ENCODE measurements at places on chromosomes 3 and 15. TPM values are rescaled to one million over a fixed set of nuclear protein-coding genes. Genes with fewer than 3 reads are reported as not detected.

- no peak for DNase-seq
These were observed 537 bp upstream of the SCAP start for GRCh38 chr3:47476330-47476626.

GRCh38 chr3:113698956-113699355 is 2.5 kb upstream of the USF3 start:
- DNase-seq, result no peak

DNA sequence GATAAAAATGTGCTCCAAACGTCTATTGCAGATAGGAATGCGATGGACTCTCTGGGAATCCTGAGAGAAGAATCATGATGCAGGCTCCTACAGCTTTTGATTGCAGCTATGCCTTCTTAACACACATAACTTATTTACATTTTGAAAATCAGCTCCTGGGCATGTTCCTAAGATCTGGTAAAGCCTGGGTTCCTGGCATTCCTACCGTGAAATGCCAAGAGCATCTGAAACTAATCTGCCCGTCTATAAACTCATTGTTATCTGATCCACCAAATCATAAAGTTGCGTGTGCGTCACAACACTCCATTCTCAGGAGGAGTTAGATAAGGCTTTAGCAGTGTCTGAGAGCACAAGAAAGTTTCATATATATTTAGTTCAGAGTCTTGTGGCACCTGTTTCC is 79.0 kb upstream of the VGLL3 start:
- no peak for DNase-seq

- no peak for DNase-seq
These were observed 43.4 kb downstream of the ESYT3 start for GRCh38 chr3:138477801-138478200.

DNA sequence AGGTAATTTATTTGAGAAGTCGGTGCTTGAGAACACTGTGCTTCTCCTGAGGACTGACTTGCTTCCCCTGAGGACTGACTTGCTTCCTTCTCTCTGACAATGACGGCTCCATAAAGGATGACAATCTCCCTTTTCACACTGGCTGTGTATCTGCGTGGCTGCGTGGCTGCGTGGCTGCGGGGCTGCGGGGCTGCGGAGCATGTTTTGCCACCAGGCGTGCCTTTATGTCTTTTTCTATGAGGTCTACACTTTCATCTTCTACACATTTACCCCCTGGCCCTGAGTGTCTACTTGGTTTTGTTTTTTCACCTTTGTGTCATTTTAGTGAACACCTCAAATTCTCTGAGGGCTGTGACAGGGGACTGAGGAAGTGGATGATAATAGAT is 89.9 kb downstream of the XXYLT1 start:
- no peak for DNase-seq

GRCh38 chr3:197820550-197821335 is 29.7 kb downstream of the LRCH3 start:
- DNase-seq, result no peak

GRCh38 chr3:189631409-189631808 is 220 bp downstream of the TP63 start:
- DNase-seq, result no peak

GRCh38 chr3:98213276-98213675 is 46.8 kb downstream of the OR5H15 start:
- DNase-seq, result no peak

GRCh38 chr3:14478956-14479550 is 61.1 kb downstream of the GRIP2 start:
- DNase-seq, result no peak

- DNase-seq, result no peak
These were observed 873 bp downstream of the C3orf70 start for GRCh38 chr3:185151964-185152409.

DNA sequence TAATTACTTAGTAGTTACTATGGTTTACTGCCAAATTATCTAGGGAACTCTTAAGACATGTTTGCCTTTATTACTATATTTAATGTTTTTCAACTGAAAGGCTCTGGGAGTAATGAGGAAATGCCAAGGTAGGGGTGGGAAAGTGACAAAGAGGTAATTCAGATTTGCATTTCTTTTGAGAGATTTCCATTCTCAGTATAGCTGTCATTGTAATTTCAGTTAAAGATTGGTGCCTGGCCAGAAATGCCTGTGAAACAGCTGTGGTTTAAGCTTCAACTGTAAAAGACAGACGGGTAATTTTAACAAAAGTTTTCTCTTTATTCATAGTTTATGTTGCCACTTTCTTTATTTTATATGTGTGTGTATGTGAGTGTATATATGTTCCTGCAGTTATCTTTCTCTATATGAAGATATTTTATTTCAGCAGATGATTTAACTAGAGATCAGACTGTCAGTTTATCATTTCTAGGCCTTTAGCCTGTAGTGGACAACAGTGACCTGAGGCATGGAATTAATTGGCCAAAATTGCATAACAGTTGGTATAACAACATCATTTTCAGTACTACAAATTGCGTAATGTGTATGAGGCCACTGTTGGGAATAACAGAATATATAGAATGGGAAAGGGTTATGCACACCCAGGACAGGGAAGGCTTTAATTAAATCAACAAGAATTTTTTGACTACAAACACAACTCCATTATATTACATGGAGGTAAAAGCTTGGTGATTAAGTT is 119.0 kb downstream of the BBX start:
- no peak for DNase-seq

GRCh38 chr3:170768334-170768801 is 101.6 kb downstream of the RPL22L1 start:
- no peak for DNase-seq

GRCh38 chr3:119356646-119357045 is 62.5 kb downstream of the ARHGAP31 start:
- no peak for DNase-seq

DNA sequence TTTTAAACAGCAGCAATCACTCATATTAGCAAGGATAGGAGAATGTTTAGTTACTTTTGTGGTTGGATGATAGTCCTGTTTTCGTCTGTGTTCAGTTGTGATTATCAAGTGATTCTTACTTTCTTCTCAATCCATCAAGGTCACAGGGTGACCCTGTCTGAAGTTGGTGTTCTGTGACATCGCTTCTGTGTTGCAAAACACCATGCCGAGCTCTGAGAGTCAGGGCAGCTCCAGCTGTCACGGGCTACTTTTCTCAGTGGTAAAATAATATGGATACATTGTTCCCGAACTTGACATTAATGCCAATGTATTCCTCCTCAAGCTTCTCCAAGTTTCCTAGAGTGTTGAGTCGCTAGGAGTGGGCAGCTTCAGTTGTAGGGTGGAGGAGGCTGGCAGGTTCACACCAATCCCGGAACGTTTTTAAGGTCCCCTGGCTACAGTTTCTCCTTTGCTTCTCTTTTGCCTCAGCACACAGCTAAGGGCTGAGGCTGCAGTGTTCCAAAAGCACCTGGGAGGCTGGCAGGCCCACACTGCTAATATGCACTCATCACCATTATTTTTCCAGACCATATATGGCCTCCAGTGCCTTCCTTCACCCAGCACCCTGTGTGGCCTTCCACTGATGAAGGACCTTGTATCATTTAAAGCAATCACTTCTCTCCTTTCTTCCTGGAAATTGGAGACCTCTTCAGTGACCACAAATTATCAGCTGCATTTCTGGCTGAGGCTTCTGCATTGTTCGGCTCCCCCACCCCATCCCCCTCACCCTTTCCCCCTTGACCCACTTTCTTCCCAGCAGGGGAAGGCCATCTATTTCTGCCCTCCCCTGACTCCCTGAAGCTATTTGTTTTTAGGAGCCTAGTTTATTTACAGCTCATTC is 25.8 kb downstream of the COLQ start:
- no peak for DNase-seq

GRCh38 chr3:72452745-72453144 is 395.5 kb downstream of the SHQ1 start:
- no peak for DNase-seq

- no peak for DNase-seq
These were observed 12.5 kb downstream of the ARPP21 start for GRCh38 chr3:35651851-35652250.

GRCh38 chr15:39079296-39079847 is 501.5 kb upstream of the THBS1 start:
- no peak for DNase-seq

DNA sequence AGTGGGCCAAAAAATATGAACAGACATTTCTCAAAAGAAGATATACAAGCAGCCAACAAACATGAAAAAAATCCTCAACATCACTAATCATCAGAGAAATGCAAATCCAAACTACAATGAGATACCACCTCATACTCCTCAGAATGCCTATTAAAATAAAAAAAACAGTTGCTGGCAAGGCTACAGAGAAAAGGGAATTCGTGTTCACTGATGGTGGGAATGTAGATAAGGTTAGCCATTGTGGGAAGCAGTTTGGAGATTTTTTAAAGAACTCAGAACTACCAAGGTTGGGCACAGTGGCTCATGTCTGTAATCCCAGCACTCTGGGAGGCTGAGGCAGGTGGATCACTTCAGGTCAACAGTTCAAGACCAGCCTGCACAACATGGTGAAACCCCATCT is 27.8 kb upstream of the C15orf40 start:
- no peak for DNase-seq

DNA sequence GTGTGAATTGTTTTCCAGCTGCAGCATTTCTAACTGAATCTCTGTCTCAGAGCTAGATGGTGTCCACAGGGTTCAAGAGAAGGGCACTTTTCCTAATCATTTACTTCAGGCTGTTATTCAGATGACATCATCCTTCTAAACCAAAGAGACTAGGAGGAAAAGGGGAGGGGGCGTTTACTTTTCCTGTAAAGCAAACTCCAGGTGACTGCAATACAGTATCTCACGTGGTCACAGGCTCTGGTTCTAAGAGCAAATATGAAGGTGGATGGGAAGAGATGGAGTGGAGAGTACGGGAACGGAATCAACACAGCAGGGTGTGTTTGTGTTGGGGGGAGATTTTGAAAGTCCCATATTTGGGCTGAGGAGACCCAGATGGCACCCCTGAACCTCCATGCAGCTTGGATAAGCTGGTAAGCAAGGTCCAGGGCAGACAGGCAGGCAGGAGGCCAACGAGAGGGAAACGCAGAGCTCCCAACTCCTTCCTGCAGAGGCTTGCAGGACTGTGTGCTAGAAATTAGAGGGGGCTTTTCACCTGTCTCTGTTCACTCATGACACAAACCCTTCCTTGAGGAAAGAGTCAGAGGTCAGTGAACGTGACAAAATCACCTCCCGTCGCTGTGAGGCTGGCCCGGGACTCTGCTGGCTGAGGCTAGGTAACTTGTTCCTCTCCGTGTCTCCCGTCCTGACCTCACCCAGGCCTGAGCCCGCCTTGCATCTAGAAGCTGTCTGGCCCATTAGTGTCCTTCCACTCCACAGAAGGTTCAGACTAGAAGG is 151.2 kb downstream of the OPA1 start:
- DNase-seq, result no peak

GRCh38 chr3:33173103-33173502 is 45.5 kb downstream of the SUSD5 start:
- DNase-seq, result no peak

GRCh38 chr15:47390208-47390765 is 327.0 kb upstream of the SEMA6D start:
- no peak for DNase-seq

DNA sequence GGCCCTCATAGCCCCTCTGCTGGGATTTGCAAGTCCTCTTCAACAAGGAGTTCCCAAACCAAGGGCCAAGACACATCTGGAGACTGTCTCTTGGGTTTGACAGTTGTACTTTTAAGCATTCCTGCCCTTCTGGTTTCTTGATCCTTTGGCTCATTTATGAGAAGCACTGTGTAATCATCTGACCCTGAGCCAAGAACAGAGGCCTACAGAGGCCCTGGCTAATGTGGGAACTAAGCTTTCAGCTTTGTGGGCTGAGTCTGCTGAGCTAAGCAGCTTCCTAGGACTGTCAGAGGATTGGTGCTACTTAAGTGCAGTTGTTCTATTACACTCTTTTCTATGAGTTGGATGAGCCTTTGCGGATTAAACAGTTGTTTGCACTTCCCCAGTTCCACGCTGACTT is 178.3 kb downstream of the KBTBD8 start:
- DNase-seq, result no peak

DNA sequence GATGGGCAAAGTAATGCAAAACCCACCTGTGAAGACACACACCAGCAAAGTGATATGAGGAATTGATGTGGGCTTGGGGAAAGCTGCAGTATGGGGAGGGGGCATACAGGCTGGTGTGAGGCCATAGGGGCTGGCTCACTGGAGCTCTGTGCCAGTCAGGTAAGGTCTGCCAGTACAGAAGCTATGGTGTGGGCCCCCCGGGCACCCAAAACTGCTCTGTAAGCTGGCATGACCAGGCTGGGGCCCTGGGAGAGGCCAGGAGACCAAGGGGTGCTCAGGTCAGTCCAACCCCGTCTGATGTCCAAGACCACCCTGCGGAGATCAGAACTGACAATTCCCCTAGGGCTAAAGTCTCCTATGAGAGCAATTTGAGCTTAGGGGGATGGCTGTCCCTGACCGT is 163.1 kb downstream of the KCNMB2 start:
- DNase-seq, result no peak

DNA sequence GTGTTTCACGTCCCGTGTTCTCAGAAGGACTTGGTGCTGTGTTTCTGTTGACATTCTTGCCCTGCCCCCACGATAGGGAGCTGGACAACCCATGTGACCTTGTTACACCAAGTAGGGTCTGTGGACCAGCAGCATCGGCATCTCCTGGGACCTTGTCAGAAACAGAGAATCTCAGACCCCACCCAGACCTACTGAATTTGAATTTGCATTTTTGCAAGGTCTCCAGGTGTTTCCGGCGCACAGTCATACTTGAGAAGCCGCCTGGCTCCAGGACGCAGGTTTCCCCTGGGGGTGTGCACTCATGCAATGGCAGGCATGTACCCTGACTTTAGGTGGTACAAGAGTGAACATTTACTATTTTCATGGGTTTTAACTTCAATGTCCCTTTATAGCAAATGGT is 117.9 kb downstream of the TLE3 start:
- no peak for DNase-seq

GRCh38 chr15:70799667-70800450 is 36.5 kb upstream of the UACA start:
- no peak for DNase-seq

- no peak for DNase-seq
These were observed 6.9 kb downstream of the SHF start for GRCh38 chr15:45180648-45181436.

- DNase-seq, result no peak
These were observed 128.3 kb downstream of the SMAD6 start for GRCh38 chr15:66830358-66830757.

GRCh38 chr3:15316998-15317435 is 15.4 kb downstream of the SH3BP5 start:
- no peak for DNase-seq

- DNase-seq, result no peak
These were observed 38.3 kb downstream of the MYH15 start for GRCh38 chr3:108472001-108472591.

- no peak for DNase-seq
These were observed 4.8 kb upstream of the CCDC174 start for GRCh38 chr3:14646589-14647413.

GRCh38 chr3:44923632-44924456 is 49.4 kb downstream of the TGM4 start:
- DNase-seq, result no peak

The UBE2E2 gene
- 4.7 TPM for total RNA-seq

The CD200 gene
- 34.5 TPM for total RNA-seq

The HGD gene
- 0.62 TPM for total RNA-seq

The EXD1 gene
- total RNA-seq, result not detected

The ST3GAL6 gene
- total RNA-seq, result 0.64 TPM

The JMJD7 gene
- total RNA-seq, result 17.7 TPM

The FAM107A gene
- not detected for total RNA-seq

The FAM81A gene
- 0.09 TPM for total RNA-seq

The PIF1 gene
- 47.5 TPM for total RNA-seq

The ILDR1 gene
- not detected for total RNA-seq

The COMMD2 gene
- total RNA-seq, result 25.0 TPM

The CFAP100 gene
- total RNA-seq, result not detected

The STRIT1 gene
- total RNA-seq, result not detected

Measured in activated naive CD4-positive, alpha-beta T cell treated with anti-CD3 and anti-CD28 coated beads, Interleukin-2, amount 50 U/mL, for 72 hours (primary cell).